ENCODE measurements at places on chromosomes 16 and 17.

DNA sequence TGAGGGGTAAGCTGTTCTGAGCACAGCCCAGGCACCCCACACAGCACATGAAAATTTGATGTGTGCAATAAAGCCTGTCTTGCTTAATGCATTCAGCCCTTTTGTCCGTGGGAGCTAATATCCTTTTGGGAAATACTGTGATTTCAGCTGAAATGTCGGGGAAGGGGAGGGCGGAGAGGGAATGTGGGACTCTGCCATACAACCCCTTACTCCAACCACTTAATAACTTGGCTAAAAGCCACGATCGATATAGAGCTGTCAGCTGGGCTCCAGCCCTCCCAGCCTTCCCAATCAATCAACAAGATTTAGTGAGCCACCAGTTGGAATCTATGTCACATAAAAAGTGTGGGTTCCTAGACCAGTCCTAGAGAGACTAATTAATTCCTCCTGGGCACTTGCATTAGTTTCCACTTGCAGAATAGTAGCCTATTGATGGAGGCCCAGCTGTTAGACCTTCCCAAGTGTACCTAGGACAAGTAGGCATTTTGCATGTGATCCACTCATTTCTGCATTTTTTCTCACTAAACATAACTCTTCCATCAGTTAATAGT lies 82.7 kb upstream of the PIRT start:
- DNase-seq: no peak

GRCh38 chr16:49116873-49117272 lies 164.8 kb downstream of the CBLN1 start:
- no peak for DNase-seq

- no peak for DNase-seq
These were observed 65.8 kb downstream of the SALL1 start for GRCh38 chr16:51085271-51085670.

DNA sequence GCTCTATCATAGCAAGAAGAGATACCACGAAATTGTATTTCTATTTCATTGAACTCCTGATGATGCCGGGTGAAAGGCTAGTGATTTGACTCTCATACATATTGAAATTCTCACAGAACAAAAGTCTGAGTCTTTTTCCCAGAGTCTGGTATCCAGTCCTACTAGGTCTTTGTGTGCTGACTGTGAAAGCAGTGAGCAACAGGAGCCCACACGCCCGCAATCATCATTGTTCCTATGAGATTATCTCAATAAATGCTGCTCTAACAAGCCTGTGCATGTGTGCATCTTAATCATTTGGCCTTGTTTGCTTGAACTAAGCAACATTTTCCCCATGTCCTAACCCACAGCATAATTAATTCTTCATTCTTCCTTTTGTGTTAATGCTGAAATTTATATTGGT lies 1466.0 kb downstream of the CDH11 start:
- DNase-seq: no peak

DNA sequence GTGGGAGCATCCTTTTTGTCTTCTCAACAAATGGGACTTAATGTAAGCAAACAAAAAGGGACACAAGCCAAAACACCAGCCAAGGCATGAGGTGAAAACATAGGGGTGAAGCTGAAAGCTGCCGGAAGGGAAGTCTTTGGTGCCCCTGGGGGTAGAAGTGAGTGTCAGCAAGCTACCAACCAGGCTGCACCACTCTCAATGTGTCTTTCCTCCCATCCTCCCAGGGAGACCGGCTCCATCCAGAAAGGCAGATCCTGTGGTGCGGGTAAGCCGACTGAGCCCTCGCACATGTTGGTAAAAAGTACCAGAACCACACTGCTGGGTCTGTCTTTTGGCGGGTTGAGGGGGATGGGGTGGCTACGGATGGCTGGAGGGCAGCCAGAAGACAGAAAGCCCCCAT lies 52.0 kb upstream of the SREBF1 start:
- no peak for DNase-seq

DNA sequence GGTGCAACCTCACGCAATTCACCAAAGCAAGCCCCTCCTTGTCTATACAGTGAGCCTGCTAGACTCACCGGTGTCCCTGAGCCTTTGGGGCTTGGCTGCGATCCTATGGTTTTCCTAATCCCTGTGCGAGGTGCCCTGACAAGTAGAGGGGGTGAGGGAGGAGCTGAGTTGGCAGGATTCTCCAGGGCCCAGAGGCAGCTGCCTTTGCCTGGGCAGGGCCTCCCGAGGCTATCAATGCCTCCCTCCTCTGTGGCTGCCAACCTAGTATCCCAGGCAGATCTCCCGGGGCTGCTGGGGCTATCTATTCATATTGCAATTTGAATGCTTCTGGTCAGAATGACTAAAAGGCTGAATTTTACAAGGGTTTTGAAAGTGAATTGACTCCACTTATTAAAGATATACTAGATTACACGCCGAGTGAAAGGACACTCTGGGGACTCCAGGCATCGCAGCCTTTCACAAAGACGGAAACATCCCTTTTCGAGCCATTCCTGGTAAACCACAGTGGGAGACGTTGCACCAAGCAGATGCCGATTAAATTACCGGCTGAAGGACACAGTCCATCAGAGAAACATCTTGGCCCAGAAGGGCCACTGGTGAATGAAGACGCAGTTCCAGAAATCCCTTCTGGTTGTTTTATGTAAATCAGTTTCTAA lies 11.3 kb upstream of the PITPNM3 start:
- DNase-seq: no peak

DNA sequence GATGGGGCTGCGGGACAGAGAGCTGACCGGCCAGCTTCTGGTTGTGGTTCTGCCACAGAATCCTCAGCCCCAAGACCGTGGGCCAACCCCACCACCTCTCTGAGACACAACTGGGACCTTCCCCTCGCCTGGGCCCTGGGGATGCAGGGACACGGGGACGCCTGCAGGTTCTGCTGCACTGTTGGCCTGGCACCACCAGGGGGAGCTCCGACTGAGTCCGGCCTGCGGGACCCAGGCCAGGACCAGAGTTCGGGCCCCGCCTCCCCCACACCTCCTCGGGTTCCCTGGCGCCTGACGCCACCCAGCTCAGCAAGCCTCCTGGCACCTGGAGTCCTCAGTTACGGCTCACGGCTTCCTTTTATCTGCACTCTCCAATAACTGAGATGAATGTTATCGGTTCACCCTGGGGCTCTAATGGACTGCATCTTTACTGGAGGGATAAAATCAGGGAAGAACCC lies 27.3 kb downstream of the TBC1D16 start:
- DNase-seq: peak; percentile 84

GRCh38 chr17:29588562-29589411 lies 661 bp downstream of the GIT1 start:
- peak; percentile 60 for DNase-seq

GRCh38 chr17:50631195-50631907 lies 3.3 kb upstream of the ABCC3 start:
- no peak for DNase-seq

DNA sequence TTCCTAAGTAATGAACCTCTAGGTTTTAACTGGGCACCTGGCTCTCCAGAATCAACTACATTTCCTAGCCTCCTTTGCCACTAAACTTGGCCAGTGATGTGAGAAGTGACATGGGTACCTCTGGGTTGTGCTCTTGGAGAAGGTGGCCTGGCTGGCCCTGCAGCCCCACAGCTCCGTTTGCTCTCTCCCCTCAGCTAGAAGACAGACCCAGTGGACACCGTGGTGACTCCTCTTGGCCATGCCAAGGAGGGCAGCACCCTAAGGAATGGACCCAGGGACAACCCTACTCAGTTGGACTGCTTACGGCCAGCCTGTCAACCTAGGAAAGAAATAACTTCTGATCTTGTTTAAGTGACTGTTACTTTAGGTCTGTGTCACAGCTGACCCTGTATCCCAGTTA lies 151.4 kb downstream of the TMEM132E start:
- no peak for DNase-seq

- DNase-seq: peak; percentile 89
These were observed 7.8 kb upstream of the RNF213 start for GRCh38 chr17:80252871-80253270.

- DNase-seq: no peak
These were observed 65.9 kb upstream of the CDH13 start for GRCh38 chr16:82560805-82561325.

GRCh38 chr17:973053-973452 lies 6.5 kb downstream of the NXN start:
- DNase-seq: no peak

- DNase-seq: no peak
These were observed 743.1 kb downstream of the KCNJ18 start for GRCh38 chr17:22435231-22435974.

- no peak for DNase-seq
These were observed 12.2 kb upstream of the METRNL start for GRCh38 chr17:83067071-83067717.

DNA sequence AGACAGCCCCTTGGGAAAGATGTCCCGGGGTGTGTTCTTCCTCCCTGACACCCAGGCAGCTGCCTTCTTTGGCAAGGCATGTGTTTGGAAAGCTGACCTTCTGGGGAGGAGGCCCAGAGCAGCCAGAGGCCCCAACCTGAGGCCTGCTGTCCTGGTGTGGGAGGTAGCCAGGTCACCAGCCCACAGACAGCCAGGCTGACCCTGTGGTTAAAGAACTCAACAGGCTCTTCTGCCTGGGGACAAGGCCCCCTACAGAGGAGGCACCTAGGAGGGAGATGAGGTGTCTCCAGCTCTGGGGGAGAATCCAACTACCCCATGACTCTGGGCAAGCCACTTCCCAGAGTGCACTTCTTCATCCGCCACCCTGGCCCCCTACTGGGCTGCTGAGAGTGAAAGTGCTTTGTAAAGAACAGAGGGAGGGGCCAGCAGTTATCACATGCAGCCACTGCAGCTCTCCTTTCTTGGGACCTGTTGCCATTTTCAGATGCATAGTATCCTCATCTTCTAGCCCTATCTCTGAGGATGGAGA lies 13.1 kb upstream of the SREBF1 start:
- DNase-seq: peak; percentile 68

DNA sequence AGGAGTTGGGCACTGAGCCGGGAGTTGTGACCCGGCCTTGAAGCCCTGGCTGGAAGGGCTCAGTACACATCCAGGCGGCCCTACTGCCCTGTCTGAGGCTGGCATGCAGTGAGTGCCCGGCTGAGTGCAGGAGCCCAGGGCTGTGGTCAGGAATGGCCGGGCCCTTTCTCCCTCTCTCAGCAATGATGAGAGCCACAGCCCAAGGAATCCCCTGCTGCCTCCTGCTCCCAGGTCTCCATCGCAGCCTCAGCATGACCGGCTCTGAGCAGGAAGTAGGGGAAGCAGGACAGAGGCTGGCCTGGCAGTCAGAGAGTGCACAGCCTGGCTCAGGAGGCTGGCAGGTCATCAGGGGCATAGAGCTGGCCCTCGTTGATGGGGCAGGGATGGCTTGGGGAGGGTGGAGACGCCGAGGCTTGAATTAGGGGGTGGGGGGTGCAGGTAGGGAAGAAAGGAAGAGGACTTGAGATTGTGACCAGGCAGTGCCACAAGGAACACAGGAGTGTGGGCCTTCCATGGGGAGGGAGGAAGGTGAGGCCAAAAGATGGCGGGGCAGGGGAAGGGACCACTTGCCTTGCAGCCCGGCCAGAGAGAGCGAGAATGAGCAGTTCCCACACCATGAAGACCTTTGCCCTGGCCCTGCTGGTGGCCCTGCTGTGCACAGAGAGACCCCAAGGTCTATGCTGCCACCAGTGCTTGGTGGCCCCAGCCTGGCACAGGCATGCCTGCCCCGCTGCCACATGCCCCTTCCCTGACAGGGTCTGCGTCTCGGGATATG lies 32.1 kb upstream of the KRT17 start:
- DNase-seq: no peak

DNA sequence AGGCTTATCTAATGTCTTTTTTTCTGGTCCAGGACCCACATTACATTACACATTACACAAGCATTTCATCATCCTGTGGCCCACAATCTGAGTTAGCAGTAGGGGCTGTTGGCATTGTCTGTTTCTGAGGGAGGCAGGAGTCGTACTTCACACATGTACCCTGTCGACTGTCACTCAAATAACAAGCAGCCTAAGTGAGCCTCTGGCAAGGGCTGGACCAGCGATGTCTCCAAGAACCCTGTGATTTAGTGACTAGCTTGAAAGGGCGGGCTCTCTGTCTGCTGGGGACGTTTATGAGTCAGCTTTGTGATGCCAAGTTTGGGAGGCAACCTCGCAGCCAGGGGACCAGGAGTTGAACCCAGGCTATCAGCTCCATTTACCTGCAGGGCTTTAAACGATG lies 251.4 kb downstream of the HS3ST3B1 start:
- no peak for DNase-seq

GRCh38 chr16:86293906-86294305 lies 216.4 kb upstream of the FOXF1 start:
- no peak for DNase-seq

GRCh38 chr17:82445542-82445941 lies 5.0 kb downstream of the CYBC1 start:
- DNase-seq: no peak

DNA sequence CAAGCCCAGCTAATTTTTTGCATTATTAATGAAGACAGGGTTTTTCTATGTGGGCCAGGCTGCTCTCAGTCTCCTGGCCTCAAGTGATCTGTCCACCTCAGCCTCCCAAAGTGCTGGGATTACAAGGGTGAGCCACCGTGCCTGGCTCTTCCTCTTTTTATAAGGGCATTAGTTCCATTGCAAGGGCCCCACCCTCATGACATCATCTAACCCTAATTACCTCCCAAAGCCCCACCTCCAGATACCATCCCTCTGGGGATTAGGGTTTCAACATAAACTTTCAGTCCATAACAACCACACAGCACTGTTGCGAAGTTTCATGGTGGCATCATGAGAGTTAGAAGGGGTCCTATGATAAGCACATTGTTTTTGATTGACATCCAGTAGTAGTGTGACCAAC lies 277.7 kb downstream of the GRIN2A start:
- DNase-seq: no peak

DNA sequence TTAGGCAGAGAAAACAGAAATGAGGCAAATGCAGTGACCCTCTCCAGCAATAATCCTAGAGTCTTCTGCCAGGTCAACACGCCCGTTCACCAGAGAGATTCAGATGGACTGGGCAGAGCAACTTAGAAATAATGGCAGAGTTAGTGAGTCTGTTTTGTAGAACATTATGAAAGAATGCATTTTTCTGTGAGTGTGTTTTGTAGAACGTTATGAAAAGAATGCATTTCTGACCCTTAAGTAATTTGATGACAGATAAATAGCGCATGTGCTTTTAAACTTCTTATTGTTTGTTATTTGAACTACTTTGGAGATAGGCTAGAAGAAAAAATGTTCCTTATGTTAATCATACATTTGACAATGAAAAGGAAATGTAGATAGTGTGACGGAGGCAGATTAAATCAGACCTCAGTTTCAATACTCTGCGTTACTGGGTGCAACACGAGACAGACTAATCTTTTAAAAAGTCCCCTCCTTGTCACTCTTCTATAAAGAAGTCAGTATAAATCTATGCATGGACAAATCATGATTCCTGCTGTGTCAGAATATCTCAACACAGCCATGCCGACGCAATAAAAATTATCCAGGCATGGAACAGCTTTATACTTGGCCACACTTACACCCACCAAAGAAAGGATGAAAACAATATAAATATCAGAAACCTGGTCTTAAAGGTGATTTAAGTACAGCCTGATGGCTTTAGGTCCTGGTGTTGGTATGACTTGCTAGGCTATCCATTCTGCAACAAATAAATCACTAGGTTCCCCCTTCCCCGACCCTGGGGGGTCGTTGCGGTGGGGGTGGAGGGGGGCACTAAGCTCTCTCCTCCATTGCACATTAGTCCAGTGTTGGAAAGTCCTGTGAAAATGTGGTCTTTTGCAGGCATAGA lies 47.8 kb downstream of the MARCHF10 start:
- no peak for DNase-seq

- DNase-seq: no peak
These were observed 2.0 kb downstream of the KDM6B start for GRCh38 chr17:7835814-7836595.
